ENCODE measurements at places on chromosomes 2 and 18.

DNA sequence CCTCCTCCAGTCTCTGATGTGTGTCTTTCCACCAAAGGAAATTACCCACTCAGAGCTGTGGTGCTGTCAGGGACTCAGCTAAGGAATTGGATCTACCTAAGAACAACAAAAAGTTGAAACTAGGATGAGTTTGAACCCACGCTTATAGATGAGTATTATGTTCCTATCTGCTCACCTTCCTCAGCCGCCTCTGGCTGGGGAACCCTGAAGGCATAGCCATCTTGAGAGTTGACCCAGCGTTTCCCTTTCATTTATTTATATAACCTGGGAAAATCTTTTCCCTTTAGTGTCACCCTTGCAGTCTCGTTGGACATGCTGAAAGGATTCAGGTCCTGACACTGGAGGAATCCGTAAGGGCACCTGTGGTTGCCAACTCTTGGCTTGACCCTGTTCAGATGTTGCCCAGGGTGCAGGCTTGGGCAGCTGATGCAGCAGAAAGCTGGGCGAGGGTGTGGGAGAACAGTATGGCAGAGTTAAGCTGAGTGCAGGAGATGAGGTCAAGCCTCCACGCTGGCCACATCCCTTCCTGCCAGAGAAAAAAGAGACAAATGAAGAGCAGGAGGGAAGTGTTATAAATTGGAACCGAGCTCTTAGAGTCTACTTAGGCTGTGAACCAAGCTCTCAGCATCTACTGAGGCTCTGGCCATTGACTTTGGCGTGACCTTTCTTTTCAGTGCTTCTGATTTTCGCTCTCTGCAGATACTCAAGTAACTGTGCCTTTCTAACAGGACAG lies 1.9 kb downstream of the CDH20 start:
- DNase-seq = no peak

GRCh38 chr2:181334158-181334826 lies 122.9 kb upstream of the ITGA4 start:
- no peak for DNase-seq

GRCh38 chr18:59820663-59821062 lies 79.1 kb upstream of the PMAIP1 start:
- DNase-seq = no peak

- DNase-seq = no peak
Observed at GRCh38 chr18:77346208-77346810, 96.7 kb downstream of the GALR1 start.

GRCh38 chr2:144518748-144519596 lies 947 bp downstream of the ZEB2 start:
- no peak for DNase-seq

DNA sequence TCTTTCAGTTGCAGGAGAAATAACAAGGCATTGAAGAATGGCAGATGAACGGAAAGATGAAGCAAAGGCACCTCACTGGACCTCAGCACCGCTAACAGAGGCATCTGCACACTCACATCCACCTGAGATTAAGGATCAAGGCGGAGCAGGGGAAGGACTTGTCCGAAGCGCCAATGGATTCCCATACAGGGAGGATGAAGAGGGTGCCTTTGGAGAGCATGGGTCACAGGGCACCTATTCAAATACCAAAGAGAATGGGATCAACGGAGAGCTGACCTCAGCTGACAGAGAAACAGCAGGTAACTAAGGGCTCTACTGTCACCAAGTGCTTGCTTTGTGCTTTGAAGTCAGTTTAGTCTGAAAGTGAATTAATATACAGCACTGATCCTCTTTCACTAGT lies 118.5 kb upstream of the UNC80 start:
- DNase-seq = no peak

GRCh38 chr2:47490406-47490805 lies 87.5 kb downstream of the MSH2 start:
- no peak for DNase-seq

DNA sequence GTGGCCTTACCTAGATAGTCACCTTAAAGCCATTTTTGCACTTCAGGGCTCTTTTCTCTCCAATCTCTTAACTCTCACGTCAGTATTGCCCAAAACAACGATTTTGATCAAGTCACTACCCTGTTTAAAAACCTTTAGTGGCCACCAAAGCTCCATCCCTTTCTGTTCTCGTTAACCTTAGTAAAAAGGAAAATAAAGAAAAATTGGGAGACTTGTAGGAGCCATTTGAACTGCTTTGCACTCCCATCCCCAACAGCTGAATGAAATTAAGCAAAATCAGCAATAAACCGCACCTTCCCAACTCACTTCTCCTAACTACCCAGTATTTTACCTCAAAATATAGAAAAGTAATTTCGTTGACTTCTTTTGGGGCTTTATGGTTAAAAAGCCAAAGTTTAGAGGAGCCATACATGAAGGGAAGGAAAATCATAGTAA lies 686 bp upstream of the ARL5A start:
- no peak for DNase-seq

DNA sequence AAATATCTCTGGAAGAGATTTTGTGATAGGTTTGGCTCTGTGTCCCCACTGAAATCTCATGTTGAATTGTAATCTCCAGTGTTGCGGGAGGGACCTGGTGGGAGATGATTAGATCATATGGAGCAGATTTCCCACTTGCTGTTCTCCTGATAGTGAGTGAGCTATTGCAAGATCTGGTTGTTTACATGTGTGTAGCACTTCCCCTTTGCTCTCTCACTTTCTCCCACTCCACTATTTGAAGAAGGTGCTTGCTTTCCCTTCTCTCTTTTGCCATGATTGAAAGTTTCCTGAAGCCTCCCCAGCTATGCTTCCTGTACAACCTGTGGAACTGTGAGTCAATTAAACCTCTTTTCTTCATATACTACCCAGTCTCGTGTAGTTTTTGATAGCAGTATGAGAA lies 97.0 kb upstream of the FN1 start:
- DNase-seq = no peak

DNA sequence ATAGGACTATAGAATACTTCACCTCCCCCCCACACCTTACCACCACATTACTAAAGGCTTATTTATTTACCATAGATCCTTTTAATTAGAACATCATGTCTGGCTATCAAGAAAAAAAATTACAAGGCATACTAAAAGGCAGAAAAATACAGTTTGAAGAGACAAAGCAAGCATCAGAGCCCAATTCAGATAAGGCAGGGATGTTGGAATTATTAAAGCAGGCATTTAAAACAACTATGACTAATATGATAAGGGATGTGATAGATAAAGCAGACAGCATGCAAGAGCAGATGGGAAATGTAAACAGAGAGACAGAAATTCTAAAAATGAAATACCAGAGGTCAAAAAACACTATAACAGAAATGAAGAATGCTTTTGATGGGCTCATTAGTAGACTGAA lies 55.4 kb upstream of the SMIM21 start:
- DNase-seq = no peak
